ENCODE measurements at places on chromosomes 2 and 18.
A peak's percentile ranks its signal among the peaks of the same experiment; 100 is the strongest.

DNA sequence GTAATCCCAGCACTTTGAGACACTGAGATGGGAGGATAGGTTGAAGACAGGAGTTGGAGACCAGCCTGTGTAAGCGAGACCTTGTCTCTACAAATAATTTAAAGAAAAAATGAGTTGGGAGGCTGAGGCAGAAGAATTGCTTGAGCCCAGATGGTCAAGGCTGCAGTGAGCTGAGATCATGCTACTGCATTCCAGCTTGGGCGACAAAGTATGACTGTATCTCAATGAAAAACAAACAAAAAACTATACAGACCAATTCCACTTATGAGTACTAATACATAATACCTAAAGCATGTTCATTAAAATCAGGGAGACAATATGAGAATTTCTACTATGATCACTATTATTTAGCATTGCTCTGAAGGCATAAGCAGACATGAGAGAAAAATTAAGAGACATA, 12.6 kb downstream of the RNF149 start:
- no peak for DNase-seq

GRCh38 chr18:80233899-80234298, 13.4 kb downstream of the PARD6G start:
- no peak for DNase-seq

DNA sequence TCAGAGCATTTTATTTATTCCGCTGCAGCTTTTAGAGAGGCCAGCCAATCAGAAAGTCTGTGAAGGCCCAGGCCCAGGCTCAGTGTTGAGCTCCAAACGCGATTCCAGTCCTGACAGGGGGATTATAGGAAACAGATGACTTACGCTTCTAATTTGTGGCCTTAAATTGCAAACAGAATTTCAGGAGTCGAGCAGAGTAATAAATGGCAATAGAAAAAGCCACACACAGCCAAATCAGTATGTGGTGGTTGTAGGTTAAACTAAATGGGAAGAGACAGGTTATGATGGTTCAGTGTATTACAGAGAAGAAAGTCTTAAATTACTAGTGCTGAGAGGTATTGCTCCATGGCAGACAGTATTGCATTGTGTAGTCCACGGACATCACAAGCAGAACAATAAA, 131.0 kb upstream of the ZEB2 start:
- DNase-seq: no peak

DNA sequence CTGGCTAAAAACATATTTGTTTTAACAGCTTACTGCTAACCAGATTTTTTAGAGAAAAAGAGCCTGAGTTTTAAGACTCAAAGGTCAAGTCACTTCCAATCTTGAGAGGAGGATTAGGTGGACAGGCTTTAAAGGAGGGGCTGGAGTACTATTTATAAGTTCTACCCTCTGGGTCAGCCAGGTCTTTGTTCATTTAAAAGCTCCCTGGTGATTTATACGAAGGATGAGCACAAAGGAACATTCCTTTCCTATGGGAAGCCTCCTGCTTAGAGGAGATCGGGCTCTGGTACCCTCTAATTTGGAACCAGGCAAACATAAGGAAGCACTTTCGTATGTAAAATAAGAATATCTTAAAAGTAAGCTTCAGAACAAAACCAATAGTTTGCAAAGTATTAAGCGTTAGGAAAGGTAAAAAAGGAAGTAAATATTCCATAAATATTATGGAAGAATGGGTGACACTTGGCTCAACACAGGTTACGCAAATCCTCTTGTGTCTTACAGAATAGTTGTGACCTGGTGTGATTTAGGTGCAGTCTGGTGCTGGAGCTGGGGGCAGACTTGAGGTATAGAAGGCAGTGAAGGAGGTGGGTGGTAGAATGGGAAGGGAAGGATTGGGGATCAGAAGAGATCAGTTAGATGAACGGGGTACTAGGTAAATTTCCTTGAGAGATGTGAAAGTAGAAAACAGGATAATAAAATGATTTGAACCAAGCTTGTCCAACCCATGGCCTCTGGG, 35.6 kb downstream of the PDE6D start:
- no peak for DNase-seq

GRCh38 chr2:166766220-166766619, 122.1 kb upstream of the XIRP2 start:
- DNase-seq: no peak

DNA sequence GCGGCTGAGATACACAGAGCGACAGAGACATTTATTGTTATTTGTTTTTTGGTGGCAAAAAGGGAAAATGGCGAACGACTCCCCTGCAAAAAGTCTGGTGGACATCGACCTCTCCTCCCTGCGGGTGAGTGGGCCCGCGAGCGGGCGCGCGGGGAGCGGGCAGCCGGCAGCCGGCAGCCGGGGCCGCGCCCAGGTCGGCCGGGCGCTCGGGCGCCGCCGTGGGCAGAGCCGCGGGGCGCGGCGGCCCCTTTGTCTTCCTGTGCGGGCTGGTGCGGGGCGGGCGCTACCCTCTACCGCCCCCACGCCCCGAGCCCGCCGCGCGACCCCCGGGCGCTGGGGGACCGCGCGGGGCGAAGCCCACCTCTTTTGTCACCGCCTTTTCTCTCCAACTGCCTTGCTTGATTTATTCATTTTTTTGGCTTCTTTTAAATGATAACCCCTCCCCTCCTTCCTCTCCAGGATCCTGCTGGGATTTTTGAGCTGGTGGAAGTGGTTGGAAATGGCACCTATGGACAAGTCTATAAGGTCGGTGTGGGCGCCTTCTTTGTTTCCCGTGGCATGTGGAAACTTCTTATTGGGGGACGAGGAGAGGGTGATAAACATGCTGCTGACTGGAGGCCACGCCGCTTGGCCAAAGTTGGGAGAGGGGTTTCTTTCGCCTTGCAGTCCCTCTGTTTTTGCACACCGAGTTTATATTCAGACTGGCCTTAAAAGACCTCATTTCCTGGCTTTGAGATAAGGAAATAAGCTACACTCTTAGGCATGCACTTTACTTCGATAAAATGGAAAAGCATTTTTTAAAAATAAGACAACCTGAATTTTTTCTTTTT, 722 bp downstream of the MAP4K4 start:
- DNase-seq: peak; percentile 37

DNA sequence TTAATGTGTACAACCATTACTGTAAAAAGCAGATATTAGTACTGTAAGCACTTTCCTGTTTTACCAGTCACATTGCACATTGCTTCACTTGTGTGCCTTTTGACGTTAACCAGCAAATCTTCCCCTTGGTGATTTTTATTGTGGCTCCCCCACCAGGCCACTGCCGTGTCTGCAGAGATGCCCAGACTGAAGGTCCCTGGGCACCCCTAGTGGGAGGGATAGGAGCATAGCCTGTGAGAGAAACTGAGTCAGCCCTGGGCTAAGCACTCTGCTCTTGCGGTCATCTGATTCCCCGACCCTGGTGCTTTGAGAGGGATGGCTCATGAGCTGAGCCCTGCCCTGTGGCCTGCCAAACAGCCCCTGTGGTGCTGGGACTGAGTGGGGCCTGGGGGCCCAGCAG, 73.4 kb downstream of the INPP4A start:
- DNase-seq: peak; percentile 75

GRCh38 chr2:160308476-160308875, 108.4 kb upstream of the ITGB6 start:
- DNase-seq: no peak

DNA sequence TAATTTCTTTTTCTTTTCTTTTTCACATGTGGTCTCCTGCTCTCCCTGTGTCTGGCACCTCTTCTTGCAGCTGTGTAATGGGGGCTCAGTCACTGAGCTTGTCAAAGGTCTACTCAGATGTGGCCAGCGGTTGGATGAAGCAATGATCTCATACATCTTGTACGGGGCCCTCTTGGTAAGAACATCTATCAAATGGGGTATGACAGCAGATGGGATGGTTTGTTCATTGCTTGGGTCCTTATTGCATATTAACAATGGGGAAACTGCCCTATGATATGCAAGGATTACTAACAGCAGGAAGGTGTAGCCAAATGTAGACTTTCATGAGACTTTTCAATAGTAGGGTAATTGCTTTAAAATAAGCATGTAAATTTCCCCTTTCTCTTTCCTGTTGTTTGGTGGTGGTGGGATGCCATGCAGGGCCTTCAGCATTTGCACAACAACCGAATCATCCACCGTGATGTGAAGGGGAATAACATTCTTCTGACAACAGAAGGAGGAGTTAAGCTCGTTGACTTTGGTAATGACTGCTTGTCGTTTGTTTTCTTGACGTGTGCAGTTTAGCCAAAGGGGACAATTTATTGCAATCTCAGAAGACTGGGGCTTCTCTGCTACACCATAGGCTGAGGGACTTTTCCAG, 36.5 kb downstream of the MYO3B start:
- no peak for DNase-seq

GRCh38 chr18:60385693-60386092, 13.1 kb upstream of the MC4R start:
- DNase-seq: no peak

GRCh38 chr18:36265015-36265414, 32.5 kb upstream of the FHOD3 start:
- DNase-seq: no peak

DNA sequence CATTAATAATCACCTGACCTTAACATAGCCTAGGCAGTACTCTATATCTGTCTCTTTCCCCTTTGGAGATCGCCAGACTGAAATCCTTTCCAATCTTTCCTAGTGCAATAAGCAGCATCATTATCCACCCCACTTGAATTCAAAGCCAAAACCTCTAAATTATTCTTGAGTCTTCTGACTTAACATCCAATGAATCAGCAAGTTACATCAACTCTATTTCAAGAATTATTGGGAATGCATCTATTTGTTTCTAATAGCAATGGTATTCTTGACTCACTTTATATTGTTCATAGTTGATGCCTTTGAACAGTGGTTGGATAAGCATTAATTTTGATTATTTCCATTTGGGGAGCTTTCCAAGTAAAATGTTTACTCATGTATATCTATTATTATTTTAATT, 144.8 kb downstream of the ZNF804A start:
- no peak for DNase-seq

DNA sequence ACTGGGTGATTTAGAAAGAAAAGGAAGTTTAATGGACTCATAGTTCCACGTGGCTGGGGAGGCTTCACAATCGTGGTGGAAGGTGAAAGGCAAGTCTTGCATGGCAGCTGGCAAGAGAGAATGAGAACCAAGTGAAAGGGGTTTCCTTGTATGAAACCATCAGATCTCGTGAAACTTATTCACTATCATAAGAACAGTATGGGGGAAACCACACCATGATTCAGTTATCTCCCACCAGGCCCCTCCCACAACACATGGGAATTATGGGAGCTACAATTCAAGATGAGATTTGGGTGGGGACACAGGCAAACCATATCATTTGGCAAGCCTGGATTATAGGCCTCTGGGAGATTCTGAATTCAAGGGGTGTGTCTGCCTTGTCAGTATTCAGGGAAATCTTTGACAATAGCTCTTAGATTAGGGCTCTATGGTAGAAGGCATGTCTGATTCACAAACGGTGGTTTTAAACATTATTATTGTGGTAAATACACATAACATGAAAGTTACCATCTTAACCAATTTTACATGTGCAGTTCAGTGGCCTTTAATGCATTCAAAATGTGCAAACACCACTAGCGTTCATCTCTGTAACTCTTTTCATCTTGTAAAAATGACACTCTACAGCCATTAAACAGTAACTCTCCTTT, 15.3 kb upstream of the PLB1 start:
- DNase-seq: peak; percentile 37

- DNase-seq: peak; percentile 79
Observed at GRCh38 chr2:136098441-136098840, 19.5 kb downstream of the CXCR4 start.

DNA sequence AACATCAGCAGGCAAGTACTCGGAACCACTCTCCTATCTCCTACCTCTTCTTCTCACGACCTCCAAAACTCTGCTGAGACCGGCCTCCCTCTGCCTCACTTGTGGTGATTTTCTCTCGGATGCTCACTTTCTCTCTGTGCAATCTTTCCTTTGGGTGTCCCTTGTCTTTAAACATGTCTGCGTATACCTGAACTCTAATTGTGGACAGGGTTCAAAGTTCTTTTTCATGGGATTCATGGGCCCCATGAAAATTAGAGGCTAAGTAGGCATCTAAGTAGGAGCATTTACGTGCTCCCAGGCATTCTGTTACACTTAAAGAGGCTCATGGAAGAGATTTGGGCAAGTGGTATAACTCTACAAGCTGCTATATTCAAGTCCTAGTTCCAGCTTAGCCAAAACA, 2.1 kb upstream of the PPP1CB start:
- DNase-seq: no peak

DNA sequence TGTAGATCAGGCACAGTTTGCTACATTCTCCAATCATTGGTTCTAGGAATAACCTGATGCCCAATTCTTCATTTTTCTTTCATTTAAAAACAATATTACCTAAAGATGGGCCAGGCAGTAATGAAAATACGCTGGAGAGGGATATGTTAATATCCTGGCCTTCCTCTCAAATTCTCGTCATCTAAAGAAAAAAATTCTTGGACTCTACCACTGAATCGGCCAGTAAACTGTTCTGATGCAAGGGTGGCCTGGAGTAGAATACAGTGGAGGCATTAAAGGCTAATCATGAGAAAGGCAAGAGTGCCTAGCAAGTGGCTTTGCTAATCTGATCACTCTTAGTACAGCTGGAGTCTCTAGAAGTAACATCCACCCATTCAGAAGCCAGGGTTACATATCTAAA, 157.7 kb downstream of the ANTXR1 start:
- no peak for DNase-seq

GRCh38 chr2:206797376-206797775, 32.0 kb downstream of the FASTKD2 start:
- DNase-seq: no peak

DNA sequence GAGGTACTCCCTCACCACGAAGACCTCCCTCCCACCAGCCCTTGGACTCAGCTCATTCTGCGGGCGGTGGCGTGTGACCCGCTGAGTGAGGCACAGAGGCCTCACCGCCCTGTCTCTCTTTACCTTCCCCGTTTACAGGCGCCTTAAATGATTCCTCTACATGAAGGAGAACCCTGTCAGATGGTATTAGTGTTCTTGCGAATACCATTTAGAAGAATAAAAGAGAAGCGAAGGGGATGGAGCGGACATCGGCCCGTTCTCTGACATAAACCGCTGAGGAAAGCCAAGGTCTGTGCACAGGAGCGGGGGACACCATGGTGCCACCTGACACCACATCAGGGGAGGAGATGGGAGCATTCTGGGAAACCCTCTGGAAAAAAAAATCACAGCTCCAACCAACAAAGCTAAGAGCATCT, 179.8 kb downstream of the HDAC4 start:
- DNase-seq: no peak

- DNase-seq: no peak
Observed at GRCh38 chr18:48956356-48956755, 5.6 kb upstream of the SMAD7 start.

DNA sequence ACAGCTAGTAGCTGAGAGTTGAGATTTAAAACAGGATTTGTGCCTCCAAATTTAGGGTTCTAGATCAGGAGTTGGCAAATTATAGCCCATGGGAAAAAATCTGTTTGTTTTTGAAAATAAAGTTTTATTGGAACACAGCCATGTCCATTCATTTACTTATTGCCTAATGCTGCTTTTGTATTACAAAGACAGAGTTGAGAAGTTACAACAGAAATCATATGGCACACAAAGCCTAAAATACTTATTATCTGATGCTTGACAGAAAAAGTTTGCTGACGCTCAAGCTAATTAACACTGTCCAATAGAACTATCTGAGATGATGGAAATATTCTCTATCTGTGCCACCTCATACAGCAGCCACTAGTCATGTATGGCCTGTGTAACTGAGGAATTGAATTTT, 229.1 kb upstream of the RASGRP3 start:
- DNase-seq: no peak
